ENCODE measurements at places on chromosomes 5 and 9.

GRCh38 chr5:38582975-38583319 lies 26.5 kb upstream of the LIFR start:
- no peak for DNase-seq

DNA sequence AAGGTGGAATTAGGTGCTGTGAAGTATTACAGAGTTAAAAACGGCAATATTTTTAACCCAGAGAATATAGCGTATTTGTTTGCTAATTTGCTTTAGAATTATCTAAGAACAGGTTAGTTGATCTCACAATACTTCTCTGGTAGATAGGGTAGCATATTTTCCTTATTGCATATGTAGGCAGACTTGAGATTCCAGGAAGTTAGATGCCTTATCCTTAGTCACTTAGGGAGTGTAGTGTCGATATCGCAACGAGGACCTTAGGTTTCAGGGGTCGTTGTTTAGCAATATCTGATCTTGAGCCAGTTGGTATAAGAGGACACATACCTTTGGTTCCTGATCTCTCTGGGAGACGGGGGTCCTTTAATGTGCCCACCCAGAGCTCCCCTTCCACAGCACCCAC lies 28.5 kb upstream of the IL6ST start:
- DNase-seq, result no peak

GRCh38 chr9:8224381-8224801 lies 424.8 kb upstream of the DMAC1 start:
- DNase-seq, result no peak

DNA sequence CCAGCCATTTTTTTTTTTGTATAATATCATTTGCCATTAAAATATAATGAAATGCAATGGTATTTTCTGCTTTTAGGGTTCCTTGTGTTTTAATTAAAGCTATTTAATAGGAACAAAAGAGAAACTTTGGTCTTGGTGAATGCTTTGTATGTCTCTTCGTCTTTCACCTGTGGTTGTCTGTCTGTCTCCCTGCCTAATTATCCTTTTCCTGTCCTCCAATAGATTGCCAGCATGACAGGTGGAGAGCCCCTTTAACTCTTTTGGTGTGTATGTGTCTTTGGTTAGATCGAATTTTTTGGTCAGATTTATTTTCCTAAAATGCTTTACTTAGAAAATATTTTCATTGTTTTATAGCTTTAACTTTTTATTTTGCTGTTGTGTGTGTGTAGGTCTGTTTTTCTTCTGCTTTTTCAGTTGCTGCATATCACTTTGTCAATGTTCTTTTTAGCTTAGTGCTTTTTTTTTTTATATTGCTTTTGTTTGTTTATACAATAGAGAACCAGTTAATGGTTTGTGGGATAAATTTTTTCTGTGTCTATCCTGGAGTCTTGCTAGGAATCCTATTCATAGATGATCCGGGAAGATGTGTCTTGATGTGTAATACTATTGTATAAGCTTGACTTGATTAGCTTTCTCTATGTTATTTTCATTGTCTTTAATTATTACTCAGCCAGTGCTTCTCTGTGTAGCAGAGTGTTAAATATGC lies 8.6 kb downstream of the CHMP5 start:
- DNase-seq, result no peak

- no peak for DNase-seq
Measured at GRCh38 chr5:61824396-61824795, 481.6 kb upstream of the KIF2A start.

GRCh38 chr9:127983847-127984289 lies 3.1 kb upstream of the EEIG1 start:
- DNase-seq, result no peak
